Renal pelvis (tissue), 12 donors: ENCODE measurements at places on chromosomes 11 and 22. TPM values are rescaled to one million over a fixed set of nuclear protein-coding genes. Genes with fewer than 3 reads are reported as not detected.

The POU2AF3 gene
- 8.9 TPM for polyA plus RNA-seq

The LRRC74B gene
- 0.22 TPM for polyA plus RNA-seq

The CDC42BPG gene
- polyA plus RNA-seq = 6.0 TPM

The KCNQ1 gene
- polyA plus RNA-seq = 13.4 TPM

The SHISA8 gene
- polyA plus RNA-seq = 0.43 TPM

The CTSW gene
- 1.5 TPM for polyA plus RNA-seq

DNA sequence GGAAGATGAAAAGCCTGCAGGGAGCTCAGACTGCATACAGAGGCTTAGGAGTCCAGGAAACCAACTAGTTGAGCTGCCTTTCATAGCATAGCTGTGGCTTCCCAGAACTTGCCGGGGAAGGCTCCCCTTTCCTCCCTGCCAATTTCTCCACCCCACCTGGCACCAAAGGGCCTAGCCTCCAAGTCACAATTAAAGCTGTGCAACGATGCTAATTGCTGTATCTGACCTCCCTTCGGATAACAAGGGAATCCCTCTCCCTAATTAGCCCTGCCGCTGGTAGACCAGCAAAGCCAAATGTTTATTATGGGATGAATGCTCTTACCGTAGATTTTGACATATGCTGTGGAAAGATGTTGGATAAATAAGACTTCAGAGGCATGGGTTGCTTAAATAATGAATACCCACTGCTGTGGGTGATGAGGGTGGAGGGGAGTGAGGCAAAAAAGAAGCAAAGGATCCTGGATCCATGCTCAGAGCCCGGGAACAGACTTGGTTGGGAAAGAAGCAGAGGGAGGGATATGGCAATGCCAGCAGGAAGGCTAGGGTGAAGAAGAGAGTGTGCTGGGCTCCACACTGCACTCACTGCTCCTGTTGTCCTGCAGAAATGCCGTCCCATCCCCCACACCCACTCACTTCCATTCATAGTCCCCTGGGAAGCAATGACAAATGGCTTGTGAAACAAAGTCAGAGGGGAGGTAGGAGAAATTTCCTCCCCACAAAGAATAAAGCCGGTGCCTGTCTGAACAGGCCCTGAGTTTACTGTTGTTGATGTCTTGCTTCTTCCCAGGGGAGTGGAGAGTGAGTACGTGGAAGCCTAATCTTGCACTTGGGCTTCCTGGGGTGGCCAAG, 608.1 kb upstream of the CADM1 start:
- DNase-seq = no peak

DNA sequence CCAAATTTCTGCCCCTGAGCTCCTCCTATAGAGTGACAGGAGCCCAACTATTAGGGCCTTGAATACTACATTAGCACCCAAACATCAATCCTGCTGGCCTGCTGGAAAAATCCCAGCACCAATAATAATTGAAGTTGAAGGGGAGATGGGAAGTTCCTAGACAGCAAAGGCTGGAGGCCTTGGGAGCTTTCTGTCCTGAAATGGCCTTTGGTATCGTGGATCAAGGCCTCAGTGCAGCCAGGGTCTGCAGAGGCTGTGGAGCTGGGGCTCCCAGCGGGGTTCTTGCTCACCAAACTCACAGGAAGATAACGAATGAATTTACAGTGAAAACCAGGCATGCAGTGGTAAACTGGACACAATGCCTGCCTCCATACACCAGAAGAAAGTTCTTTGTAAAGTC, 9.2 kb upstream of the MICALL1 start:
- no peak for DNase-seq

DNA sequence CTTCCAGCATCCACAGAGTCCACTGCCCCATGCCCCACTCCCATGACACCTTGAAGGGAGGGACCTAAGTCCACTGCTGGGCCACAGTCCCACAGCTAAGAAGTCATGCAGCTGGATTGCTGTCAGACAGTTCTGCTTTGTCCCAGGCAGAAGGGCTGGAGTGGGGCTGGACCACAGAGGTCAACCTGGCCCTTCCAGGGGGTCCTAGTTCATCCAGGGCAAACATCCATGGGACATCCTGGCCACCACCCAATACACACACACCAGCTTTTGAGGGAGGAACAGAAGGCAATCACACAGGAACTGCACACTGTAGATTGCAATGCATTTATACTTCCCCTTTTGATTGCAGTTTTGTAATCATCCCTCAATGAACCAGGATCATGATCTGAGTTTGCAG, 11.3 kb upstream of the APOL4 start:
- no peak for DNase-seq

- no peak for DNase-seq
Measured at GRCh38 chr11:15801616-15802015, 554.7 kb downstream of the SOX6 start.

DNA sequence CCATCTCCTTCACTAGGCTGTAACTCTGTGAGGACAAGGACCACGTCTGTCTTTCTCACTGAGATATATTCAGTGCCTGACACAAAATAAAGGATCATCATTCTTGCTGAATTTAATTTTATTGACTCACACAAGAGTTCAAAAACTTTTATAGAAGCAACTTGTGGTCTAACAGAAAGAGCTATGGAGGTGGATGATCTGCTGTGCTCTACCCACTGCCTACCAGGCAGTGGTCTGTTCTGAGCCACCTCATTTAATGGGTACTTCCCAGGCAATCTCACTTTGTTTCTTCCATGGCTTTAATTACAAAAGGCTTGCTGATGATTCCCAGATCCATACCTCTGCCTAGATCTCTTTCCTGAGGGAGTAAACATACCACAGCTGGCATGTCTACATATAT, 4.7 kb downstream of the BTBD18 start:
- no peak for DNase-seq

- DNase-seq = no peak
Measured at GRCh38 chr11:124915541-124916369, 3.3 kb upstream of the HEPN1 start.

GRCh38 chr11:11149671-11150459, 203.2 kb downstream of the CSNK2A3 start:
- no peak for DNase-seq

GRCh38 chr11:10209326-10209725, 84.7 kb downstream of the SBF2 start:
- DNase-seq = no peak

DNA sequence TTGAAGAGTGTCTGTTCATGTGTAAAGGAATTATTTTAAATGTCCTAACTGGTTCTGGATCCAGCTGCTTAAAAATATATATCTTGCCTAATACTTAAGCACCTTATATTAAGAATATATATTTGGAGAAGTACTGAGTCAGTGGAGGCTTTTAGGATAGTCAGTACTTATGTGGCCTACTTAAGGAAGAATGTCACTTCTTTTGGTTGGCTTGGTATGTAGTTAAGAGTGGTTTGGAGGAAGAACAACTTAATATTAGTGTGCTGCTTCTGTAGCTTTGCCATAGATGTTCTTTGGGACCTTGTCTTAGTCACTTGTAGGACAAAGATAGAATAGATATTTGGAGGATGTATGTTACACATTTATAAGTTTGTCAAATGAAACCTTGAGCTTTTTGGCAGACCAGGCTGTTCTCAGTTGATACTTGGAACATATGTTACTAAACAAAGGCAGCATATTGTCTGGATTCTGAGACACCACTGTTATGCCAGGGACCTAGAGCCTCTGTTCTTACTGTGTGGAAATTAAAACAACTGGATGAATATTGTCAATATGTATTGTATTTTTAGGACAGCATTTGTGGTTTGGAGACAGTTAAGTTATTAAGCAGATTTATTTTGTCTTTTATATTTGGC, 4.9 kb downstream of the HIPK3 start:
- DNase-seq = no peak

DNA sequence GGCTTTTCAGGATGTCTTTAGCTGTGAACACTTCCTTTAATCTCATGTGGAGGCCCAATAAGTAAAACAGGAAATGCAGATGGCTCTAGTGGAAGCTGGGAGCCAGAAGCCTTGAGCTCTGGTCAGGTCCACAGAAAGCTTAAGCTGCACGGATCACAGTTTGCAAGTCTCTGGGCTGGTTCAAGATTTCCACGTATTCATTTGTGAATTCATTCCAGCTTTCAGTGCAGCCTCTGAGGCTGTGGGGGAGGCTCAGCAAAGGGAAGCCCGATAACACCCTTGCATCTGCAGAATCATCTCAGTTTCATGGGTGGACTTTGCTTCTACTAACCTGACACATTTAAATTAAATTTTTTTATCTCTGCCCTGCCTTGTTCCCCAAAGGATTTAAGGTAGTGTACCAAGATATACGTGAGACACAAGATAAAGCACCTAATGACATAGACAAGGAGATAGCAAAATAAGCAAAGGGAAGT, 65.6 kb downstream of the ISX start:
- no peak for DNase-seq

- DNase-seq = peak; percentile 81
Measured at GRCh38 chr11:132064987-132065620, 694.7 kb downstream of the NTM start.

- DNase-seq = no peak
Measured at GRCh38 chr11:2898366-2899079, 12.9 kb upstream of the CDKN1C start.

GRCh38 chr11:111554532-111554931, 14.0 kb downstream of the LAYN start:
- no peak for DNase-seq

DNA sequence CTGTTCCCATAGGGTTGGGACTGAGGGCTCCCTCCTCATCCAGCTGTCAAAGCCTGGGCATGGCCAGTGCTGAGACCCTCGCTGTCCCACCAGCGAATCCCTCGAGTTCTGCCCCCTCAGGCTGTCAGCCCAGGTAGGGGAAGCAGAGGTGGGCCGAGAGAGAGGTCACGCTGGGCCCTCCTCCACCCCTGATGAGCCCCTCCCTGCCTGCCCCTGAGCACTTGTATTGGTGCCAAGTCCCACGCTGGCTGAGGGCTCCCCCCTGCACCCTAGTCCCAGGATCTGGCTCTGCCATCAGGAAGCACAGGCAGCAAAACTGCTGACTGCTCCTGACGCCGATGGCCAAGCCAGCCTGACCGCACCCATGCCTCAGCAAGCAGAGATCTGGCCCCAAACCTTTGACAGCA, 3.3 kb downstream of the PRR33 start:
- no peak for DNase-seq
